Activated T-cell treated with anti-CD3 and anti-CD28 coated beads for 1 hour (primary cell): ENCODE measurements at places on chromosomes 1 and 21.

- DNase-seq, result no peak
These were observed 27.0 kb upstream of the TRAPPC10 start for GRCh38 chr21:43984905-43985689.

DNA sequence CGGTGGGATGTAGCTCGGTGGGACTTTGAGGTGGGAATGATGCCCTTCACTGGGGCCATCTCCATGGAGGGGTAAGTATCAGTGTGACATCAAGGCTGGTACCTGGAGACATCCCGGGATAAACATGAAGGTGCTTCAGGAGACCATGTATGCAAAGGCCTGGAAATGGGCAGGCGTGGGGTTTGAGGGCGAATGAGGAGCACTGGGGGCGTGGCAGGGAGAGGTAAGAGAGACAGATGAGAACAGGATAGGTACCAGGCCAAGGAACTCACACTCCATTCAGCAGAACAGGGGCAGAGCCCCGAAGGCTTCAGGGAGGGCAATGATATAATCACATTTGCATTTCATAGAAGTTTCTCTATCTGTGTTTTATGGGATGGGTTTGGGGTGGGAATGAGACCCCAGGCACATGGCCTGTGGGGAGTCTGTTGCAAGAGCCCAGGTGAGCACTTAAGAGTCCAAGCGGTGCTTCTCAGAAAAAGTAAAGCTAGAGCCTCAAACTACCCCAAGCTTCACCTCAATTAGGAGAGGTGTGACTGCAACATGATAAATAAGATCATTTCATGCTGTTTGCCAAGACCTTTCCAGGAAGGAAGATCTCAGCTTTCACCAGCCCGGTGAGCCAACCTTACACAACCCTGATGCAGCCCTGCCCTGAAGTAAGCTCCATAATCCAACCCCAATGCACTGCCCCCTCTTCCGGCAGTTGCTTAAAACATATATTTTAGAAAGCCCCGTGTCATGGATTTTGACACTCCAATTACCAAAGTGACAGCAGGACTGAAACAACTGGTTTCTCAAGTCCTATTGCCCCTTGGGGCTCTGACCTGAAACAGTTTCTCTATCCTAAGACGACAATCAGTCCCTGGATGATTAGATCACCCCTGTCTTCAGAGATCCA lies 7.4 kb downstream of the S100A9 start:
- DNase-seq, result no peak

DNA sequence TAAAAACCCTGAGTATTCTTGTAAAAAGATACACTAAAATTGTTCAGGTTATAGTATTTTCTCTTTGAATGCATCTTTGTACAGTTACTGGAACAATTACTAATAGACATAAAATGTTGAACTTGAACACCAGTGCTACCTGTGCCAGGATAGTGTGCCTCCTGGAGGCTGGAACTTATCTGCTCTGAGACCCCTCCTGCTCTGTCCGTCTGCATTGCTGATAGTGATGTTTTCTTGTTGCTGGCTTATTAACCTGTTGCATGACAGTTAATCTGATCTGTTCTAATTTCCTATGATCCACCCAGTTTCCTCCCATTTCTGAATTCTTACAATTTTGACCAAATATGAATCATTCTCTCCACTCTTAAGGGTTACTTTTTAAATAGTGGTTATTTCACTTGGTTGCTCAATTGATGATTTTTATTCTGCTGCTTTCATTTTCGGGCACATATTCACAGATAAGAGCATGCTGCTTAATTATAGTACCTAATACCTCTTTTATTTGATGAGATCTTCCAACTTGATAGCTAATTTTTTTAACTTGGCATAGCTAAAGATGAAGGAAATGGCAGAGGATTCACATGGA lies 101.4 kb downstream of the CC2D1B start:
- no peak for DNase-seq

GRCh38 chr1:200654660-200655059 lies 15.0 kb downstream of the DDX59 start:
- no peak for DNase-seq
